ENCODE measurements at places on chromosomes 4 and X. TPM values are rescaled to one million over a fixed set of nuclear protein-coding genes. Genes with fewer than 3 reads are reported as not detected.

Gene PDS5A
- total RNA-seq, result 85.1 TPM

Gene TMEM271
- total RNA-seq, result not detected

Gene SAGE1
- not detected for total RNA-seq

Gene DMRTC1
- total RNA-seq, result not detected

Gene PROM1
- under 0.01 TPM for total RNA-seq

Gene IQCM
- not detected for total RNA-seq

Gene NKRF
- total RNA-seq, result 6.9 TPM

Gene SNCA
- 3.5 TPM for total RNA-seq

Gene ASB12
- not detected for total RNA-seq

Gene HTN1
- total RNA-seq, result under 0.01 TPM

Gene CACNA1F
- not detected for total RNA-seq

Gene MBNL3
- 3.9 TPM for total RNA-seq

Gene DMP1
- not detected for total RNA-seq
